ENCODE measurements at places on chromosomes 11 and 22.

- DNase-seq, result no peak
Measured at GRCh38 chr11:93072229-93072914, 102.9 kb downstream of the MTNR1B start.

GRCh38 chr11:14443638-14444037 lies 56.0 kb downstream of the COPB1 start:
- no peak for DNase-seq

DNA sequence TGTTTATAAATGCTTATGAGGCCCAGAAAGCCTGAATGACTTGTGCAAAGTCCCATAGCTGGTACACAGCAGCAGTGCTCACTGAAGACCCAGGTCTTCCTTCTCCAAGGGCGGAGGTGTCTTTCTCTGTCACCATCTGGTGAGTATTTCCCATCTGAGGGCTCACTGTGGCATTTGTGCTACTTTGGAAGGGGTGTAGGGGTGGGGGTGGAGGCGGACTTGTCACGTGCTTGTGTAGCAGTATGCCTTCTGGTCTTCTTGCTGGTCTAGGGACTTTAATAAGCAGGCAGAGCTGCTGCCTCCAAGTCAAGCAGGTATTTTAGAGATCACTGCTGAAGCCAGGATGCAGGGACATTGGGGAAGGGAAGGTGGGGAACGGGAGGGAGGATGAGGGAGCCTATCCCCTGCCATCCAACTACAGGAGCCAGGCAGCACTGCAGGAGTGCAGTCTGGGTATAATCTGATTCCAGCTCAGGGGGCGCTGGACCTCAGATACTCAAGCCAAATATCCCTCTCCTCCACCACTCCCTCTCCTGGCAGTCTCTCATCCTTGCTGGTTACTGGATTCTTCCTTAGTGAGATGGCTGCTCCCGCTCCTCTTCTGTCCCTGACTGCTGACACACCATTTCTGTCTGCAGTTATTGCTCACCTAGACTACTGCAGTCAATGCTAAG lies 3.4 kb downstream of the ABCC8 start:
- DNase-seq, result no peak

DNA sequence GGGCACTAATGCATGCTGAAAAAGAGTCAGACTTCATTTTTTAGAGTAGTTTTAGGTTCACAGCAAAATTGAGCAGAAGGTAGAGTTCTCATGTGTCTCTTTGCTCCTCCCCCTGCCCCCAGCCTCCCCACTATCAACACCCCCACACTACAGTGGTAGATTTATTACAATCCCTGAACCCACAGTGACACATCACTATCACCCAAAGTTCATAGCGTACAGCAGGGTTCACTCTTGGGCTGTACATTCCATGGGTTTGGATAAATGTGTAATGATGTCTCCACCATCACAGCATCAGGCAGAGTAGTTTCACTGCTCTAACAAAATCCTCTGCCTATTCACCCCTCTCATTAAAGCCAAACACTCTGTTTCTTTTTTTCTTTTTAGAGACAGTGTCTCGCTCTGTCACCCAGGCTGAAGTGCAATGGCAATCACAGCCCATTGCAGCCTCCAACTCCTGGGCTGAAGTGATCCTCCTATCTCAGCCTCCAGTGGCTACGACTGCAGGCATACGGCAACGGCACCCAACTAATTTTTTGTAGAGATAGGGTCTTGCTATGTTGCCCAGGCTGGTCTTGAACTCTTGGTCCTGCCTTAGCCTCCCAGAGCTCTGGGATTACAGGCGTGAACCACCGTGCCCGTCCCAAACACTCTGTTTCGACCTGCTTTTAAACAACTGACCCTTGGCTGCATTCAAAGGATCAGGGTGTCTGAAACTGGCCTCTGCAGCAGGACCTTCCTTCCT lies 4.1 kb downstream of the BEST1 start:
- DNase-seq, result no peak

DNA sequence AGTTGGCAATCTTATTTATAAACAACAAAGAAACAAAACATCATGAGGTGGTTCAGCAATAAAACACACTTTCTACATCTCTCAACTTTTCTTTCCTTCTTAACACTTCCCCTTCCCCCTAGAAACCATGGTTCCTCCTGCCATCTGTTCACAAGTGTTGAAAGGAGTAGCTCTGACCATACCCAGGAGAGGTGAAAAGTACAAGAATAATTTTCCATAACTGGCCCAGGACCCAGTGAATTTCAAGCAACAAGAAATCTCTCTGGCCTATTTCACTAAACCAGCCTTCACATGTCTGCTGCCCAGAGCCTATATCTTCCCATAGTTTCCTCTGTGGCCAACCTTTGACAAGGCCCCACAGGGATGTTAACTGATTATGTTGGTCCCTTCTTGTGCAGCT lies 98.2 kb upstream of the CEP126 start:
- DNase-seq, result no peak

DNA sequence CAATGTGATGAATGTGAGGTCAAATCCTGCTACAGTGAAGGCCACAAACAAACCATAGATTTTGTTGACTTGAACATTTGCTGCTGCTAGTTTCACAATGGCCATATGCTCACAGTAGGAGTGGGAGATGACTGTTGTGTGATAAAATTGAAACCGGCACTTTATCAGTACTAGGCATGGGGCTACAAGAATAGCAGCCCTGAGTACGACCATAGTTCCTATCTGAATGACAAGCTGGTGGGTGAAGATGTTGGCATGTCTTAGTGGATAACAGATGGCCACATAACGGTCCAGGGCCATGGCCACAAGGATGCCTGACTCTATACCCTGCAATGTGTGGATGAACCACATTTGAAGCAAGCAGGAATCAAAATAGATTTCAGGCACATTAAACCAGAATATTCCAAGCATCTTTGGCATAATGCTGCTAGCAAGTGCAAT lies 2.8 kb downstream of the OR52A1 start:
- no peak for DNase-seq

DNA sequence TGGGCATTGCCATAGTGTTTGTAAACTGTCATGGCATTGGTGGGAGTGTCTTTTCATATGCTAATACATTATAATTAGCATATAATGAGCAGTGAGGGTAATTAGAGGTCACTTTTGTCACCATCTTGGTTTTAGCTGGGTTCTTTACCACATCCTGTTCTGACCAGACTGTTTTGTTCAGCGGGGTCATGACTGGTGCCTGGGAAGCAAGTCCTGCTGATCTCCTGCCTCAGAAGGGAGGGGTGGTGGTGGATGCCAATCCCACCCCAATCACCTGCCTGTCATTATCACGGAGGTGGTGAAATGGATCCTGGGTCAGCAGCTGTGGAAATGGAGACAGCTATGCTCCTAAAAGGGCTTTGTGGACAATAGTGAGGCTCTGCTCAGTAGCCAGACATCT lies 31.2 kb downstream of the IL18 start:
- no peak for DNase-seq

- DNase-seq, result no peak
Measured at GRCh38 chr11:134041791-134042696, 26.8 kb upstream of the JAM3 start.

DNA sequence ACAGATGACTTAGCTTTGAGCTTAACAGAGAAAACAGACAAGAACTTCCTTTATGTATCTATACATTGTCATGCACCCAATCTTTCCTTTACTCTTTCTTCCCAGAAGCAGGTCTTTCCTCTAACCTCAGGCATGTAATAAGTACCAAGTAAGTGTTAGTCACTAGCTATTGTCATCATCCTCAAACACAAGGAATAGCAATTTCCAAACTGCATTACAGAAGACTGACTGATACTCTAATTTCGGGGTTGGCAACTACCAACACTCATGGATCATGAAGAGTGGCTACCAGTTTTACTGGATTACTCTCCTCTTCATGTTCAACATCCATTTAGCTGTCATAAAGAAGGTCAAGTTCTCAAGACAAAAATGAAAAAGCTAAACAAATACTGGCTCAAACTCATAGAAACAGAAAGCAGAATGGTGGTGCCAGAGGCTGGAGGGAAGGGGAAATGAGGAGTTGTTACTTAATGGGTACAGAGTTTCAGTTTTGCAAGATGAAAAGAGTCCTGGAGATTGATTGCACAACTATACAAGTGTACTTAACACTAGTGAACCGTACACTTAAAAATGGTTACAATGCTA lies 111.6 kb downstream of the SIK3 start:
- DNase-seq, result peak; percentile 72

GRCh38 chr11:133506551-133507094 lies 25.7 kb downstream of the OPCML start:
- no peak for DNase-seq

DNA sequence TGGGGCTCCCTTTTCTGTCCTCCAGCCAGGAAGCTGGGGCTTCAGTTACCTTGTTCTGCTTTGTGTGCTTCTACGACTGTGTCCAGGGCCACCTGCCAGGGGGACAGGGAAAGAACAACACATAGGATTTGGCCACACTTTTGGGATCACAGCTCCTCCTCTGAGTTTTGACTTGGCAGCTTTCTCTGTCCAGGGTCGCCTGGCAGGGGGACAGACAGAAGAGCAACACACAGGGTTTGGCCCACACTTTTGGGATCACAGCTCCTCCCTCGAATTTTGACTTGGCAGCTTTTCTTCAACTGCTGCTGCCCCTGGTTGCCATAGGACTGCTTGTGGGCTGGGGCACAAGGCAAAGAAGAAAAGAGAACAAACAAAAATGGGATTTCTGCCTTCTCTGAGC lies 19.1 kb downstream of the INCENP start:
- no peak for DNase-seq

Measured in activated CD4-positive, alpha-beta T cell treated with anti-CD3 and anti-CD28 coated beads, Interleukin-2, Interleukin-6, amounts not matched to agents 100 ng/mL and 50 ng/mL, durations not matched to agents 16 hours and 8 hours (primary cell).